Breast epithelium (tissue), 4 donors: ENCODE measurements at places on chromosomes 7 and 10. TPM values are rescaled to one million over a fixed set of nuclear protein-coding genes. Genes with fewer than 3 reads are reported as not detected.

GRCh38 chr10:99555825-99556523, 23.2 kb downstream of the NKX2-3 start:
- no peak for DNase-seq

DNA sequence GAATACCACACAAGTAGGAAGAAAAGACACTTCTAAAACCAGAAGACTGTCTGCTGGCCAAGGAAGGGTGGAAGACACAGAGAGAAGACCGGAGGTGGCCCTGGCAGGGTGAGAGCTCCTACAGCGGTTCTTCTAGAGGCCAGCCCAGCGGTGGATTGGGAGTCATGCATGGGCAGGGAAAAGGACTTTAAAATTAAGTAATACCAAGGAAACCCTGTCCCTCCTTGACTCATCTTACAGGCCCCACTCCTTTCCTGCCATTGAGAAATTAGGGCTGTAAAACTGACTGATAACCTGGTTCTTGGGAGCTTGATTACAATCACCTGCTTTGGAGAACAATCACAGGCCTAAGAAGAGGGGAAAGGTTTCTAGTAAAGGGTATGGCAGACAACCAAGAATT, 16.1 kb downstream of the CALML3 start:
- DNase-seq: no peak

DNA sequence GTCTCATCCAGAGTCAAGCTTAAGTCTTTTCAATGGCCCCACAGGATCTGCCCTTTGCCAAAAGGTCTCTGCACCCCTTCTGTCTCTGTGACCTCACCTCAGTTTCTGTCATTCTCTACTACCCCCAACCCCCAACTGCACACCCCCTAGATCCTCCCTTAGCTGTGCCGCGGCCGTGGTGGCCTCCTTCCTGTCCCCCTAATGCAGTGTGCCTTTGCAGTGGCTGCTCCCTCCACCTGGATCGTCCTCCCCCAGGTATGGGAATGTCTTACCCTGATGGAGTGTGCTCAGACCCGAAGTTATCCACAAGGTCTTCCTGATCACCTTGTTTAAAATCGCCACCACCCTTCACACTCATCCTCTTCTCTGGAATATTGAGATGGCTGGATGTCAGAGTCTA, 9.6 kb downstream of the FGF8 start:
- no peak for DNase-seq

DNA sequence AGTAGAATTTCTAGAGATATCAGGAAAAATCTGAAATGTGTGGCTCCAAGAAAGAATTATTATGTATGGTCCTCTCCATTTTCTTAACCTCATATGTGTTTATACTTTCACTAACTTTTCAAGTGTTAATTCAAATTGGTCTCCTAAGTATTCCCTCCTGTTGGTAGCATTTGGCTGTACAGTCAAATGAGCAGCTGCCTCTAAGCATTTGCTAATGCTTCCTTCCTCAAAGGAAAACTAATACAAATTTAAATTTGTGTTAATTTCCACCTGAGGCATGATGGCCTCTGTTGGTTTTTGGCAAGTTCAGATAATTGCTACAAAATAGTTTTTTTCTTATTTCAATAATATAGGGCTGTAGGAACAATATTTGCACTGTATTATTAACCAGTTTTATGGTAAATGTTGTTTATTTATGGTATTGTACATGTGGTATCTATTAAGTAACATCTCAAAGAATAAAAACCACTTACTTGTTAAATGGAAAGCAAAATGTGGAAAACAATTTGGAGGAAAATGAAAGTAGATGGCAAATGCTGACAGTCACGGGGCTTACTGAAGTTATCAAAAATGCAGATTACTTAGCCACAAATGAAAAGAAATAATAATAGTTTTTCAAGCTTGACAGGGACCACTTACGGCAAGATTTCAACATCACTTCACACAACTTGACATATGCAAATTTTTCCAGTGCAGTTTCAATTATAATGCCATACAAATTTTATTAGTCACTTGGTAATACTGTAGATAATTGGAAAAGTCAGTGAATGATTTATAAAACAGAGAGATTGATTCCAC, 299.3 kb upstream of the MEOX2 start:
- no peak for DNase-seq

DNA sequence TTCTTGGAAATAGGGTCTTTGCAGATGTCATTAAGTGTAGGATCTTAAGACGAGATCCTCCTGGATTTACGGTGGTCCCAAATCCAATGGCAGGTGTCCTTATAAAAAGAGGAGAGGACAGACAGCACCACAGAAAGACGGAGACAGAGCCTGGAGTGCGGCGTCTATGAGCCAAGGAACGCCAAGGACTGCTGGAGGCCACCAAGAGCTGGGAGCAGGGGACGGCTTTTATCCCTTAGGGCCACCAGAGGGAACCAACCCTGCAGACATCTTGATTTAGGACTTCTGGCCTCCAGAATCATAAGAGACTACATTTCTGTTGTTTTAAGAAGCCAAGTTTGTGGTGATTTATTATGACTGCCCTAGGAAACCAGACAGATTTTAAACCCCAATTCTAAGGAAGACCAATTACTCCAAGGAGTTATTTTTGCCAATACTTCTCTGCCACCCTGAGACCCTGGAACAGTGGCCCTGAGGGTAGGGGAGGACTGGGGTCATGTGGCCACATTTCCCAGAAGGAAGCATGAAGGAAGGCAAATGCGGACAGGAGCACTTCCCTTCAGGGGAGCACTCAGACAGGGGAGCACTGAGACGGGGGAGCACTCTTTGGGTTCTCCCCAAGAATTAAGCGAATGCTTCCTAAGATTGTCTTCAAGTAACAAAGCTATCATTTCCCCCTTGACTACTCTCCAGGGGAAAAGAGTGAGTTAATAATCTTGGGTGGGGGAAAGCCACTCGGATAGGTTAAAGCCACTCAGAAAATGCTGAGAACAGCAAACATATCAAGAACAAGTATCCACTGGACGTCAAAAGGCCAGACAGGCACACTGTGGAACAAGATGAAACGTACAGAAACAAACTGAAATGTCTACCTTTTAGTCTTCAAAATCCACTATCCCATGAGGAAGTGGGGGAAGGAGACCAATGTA, 67.5 kb downstream of the CHST15 start:
- no peak for DNase-seq

- no peak for DNase-seq
Observed at GRCh38 chr10:100713049-100713858, 32.1 kb upstream of the PAX2 start.

DNA sequence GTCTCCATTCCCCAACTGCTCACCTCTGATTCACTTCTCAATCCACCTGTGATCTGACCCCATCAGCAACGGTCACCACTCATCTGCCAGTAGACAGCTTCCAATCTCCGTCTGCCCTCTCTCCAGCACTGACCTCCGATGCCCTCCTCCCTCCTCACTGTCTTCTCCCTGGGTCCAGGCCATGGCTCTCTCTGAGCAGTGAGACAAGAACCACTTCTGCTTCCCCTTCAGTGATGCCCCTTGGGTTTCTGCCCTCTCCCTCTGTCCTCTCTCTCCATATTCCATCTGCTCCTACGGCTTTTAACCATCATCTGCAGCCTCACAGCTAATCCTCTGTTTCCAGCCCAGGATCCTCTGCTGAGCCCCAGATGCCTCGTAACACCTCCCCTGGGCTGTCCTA, 55.5 kb upstream of the OPALIN start:
- no peak for DNase-seq

GRCh38 chr10:1661416-1661815, 75.9 kb downstream of the ADARB2 start:
- no peak for DNase-seq

DNA sequence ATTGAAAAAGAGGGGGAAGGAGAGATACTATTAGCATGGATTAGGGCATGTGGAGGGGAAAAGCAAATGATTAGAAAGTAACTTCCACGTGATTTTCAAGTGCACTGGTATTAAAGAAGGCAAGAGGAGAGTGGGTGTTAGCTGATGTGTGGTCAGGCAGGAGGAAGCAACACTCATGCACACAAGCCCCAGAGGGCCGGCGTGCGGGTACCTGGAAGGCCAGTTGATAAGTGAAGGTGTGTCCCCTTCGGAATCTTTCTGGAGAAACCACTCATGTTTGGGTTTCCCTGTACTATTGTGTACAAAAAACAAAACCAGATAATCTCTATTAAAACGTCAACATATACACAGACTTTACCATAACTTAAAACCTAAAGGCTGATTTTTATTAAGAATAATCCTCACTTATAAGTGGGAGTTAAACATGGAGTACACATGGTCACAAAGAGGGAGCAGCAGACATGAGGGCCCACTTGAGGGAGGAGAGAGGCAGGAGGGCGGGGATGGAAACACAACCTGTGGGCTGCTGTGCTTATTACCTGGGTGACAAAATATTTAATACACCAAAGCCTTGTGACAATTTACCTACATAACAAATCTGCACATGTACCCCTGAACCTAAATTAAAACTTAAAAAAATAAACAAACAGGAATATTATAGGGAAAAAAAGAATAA, 98.9 kb downstream of the SVIL start:
- no peak for DNase-seq

DNA sequence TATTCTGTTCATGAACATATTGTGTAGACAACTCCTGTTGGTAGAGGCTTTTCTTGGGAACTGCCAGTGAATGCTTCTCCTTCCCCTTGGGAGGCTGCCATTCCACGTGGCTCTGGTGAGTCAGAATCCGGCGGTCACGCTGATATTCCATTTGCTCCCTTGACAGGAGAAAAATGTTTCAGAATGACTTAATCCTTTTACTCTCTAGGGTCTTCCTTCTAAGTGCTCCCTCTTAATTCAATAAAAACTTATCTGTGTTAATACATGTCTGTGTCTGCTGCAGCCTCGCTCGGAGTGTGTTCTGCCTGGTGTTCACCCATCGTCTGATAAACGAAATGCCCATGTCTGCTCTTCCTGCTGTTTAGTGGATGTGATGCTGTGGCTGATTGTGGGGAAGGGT, 278.6 kb downstream of the ARHGAP12 start:
- no peak for DNase-seq

DNA sequence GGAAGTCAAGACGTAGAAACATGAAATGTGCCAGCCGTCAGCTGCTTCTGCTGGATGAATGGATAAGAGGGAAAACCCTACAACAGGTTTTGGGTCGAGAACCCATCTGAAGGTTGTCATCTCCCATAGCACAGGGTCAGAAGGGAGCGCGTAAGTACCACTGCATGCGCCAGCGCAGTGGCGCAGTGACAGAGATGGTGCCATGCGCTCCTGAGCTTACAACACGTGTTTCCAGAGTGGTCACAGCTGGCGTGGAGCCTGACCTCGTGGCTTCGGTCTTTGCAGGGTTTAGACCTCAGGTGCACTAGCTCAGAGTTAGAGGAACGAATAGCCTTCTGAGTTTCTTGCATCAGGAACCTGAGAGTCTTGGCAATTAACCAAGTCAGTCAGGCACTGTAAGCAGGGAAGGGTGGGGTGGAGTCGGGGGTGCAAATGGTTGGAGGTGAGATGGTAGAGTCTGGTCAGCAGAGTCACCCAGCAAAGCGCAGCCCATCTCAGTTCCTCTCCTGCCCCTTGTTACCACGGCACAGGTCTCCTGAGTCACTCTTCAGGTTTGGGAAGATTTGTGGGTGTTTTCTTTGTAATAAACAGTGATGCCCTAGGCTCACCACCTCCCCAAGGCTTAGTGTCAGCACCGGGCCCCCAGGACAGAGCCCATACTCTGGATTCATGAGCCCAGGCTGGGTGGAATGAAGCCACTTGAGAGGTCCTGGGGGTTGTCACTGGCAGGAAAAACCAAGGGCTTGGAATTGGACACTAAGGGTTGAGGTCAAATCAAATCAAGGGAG, 84.1 kb upstream of the PPIF start:
- no peak for DNase-seq

DNA sequence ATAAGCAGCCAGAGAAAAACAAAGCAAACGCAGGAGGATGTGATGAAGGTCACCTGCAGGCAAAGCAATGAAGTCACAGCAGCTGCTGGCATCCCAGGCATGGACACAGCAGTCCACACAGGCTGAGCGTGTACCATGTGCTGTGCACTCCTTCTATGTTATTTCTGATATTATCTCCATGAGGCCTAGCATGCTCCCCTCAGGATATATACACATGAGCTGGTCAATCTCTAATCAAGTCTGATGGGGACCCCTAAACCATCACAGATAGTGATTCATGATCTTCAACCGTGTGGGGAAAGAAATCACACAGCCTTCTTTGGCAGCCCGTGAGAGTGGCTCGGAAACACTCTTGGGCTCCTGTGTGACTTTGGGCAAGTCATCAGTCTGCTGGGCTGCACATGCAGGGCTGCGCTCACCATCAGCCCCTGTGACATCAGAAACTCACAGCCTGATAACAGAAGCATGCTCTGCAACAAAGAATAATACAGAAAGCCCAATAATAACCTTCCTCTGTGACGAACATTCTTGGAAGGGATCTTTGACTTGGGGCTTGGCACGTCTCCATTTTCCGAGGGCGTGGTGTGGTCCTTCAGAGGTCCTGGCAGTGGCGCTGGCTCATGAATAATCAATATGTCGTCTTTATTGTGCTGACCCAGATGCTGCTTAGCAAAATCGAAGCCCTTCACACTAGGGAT, 83.0 kb upstream of the ATP6V0A4 start:
- no peak for DNase-seq

GRCh38 chr10:102626026-102626685, 18.1 kb upstream of the TRIM8 start:
- DNase-seq: no peak

DNA sequence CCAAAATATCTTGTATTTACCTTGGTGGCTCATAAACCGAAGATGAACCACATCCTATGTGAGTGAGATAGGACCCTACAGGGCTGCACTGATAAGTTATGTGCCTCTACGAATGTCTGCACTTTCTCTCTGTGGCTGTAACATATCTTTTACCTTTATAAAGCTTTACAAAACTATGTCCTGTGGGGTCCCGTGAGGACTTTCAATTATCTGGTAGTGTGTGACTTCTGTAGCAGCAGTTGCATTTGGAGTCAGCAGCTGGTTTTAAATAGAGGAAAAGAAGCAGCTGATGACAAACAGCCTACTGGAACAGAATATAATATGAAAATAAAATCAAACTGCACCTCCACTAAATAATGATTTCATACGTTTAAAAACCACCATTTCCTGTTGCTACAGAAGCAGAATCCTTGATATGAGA, 222.4 kb upstream of the GNAI1 start:
- DNase-seq: no peak

- DNase-seq: no peak
Observed at GRCh38 chr7:118280319-118281012, 56.0 kb downstream of the ANKRD7 start.

GRCh38 chr10:63388421-63389031, 77.3 kb downstream of the JMJD1C start:
- no peak for DNase-seq

VWDE gene
- 17.0 TPM for total RNA-seq

SLF2 gene
- total RNA-seq: 31.8 TPM

ERVW-1 gene
- not detected for total RNA-seq

EBF3 gene
- 4.2 TPM for total RNA-seq

ASB10 gene
- not detected for total RNA-seq

LBX1 gene
- not detected for total RNA-seq

OPN4 gene
- total RNA-seq: not detected

SPAG6 gene
- 0.59 TPM for total RNA-seq

FBH1 gene
- 115 TPM for total RNA-seq
